Kidney capillary endothelial cell (primary cell): ENCODE measurements at places on chromosomes 7 and 10.

DNA sequence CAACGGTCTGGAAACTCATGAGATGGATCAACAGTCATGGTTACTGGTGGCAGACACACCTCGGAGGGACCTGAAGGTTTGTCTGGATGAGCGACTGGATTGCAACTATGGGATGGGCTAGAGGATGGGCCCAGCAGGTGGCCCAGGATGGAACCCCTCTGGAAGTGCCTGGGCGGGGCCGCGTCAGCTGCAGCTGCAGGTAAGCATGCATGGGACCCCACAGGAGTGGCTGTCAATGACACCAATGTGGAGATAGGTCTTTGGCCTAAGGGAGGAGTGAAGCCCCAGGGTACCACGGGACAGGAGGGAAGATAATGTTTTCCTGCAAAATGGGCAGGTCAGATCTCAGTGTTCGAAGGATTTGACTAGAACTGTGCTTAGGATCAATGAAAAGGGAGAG lies 103.4 kb downstream of the LANCL2 start:
- DNase-seq = no peak

DNA sequence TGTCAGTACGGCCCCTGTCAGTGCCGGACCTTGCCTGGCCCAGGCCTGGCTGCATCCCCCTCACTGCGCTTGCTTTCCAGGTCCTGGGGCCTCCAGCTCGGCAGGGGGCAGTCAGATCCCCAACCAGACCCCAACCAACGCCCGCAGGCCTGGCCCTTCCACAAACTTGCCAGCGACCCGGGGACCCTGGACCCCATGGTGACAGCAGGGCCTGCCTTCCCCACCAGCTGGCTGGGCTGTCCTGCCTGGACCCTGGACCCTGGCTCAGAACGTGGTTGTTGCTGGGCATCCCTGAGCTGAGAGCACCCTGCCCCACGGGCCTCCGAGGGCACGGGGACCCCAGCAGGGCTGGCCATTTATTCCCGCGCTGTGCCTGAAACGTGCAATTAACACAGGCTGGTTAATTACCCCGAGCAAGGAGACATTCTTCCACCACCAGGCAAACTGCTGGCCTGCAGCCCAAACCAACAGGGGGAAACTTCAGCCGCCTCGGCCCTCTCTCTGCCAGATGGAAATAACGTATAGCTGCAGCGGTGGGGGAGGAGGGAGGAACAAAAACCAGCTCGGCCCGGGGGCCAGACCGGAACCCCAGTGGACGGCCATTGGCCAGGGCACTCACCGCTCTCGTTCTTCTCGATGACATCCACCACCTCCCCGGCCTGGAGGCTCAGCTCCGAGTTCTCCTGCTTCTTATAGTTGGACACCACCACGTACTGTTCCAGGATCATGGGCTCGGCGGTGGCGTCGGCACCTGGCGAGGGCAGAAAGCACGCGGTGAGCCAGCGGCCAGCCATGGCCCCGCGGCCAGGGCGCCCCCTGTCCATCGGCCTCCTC lies 167.1 kb downstream of the NEURL1 start:
- no peak for DNase-seq

- peak; percentile 66 for DNase-seq
These were observed 32.0 kb downstream of the AUTS2 start for GRCh38 chr7:69630292-69630691.

DNA sequence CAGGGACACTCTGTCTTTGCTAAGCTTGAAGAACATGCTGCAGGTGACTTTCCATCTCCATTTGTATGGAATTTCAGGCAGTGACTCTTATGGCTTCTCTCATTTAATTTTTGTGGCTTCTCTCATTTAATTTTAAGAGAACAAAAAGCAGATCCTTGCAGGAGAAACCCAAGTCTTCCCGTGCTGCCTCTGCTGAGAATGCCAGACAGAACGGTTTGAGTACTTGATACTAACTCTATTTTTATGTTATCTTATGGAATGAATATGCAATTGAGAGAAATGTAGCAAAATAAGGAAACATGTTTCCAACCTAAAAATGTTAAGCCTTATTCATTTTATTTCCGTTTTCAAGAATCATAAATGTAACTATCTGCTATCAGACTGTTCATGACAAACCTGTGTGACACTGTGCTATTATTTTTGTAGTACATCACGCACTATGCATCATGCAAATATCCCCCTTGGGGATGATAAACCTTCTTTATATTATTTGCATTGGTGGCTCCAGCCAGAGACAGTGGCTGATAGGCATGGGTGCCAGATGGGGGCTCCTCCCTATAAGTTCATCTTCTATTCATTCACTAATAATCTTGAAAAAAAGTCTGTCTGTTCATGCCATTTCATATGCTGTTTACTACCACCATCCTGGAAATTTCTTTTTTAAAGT lies 6.9 kb upstream of the RAPGEF5 start:
- DNase-seq = no peak

- no peak for DNase-seq
These were observed 17.0 kb downstream of the COBL start for GRCh38 chr7:51299391-51300133.

GRCh38 chr10:95485056-95485844 lies 75.9 kb downstream of the SORBS1 start:
- peak; percentile 18 for DNase-seq

GRCh38 chr7:152959610-152960009 lies 200.1 kb downstream of the ACTR3B start:
- DNase-seq = no peak

DNA sequence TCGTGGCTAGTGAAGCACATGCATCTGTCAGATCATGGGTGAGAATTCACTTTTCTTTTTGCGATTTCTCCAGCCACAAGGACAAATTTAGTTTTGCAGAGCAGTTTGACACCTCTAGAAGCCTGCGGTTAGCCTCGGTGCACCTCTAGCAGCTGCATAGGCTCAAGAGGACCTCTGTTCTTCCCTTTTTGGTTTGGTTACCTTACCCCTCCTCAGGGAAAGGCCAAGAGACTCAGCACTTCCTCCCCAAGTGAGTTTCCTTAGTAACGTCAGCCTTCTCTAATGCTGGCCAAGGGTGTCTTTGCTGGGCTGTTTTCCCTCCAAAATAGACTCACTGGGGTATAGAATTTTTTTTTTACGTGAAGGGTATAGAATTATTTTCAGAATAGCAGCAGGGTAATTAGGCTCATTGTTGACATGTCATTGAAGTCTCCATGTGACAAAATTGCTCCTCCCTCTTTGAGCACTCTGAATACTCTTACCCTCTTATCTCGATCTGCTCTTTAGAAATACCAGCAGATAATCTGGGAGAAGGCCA lies 97.8 kb downstream of the AUTS2 start:
- no peak for DNase-seq

DNA sequence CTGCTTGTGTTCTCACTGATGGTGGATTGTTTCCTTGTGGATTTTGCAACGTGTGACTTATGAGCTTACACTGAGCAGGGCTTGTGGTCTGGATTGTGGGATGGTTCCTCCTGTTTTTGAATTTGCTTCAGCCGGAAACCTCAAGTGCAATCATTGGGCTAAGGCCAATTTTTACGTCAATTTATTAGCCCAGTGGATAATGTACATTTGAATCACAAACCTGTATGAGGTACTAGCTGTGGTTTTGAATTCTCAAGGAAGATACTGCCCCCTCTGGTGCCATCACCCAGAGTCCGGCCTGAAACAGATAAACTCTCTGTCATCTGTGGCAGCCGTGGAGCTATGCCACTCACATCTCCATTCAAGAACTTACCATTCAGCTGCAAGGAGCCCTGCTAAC lies 7.3 kb upstream of the ZNF777 start:
- no peak for DNase-seq

- DNase-seq = no peak
These were observed 141.6 kb downstream of the PRKAG2 start for GRCh38 chr7:151735186-151735850.

DNA sequence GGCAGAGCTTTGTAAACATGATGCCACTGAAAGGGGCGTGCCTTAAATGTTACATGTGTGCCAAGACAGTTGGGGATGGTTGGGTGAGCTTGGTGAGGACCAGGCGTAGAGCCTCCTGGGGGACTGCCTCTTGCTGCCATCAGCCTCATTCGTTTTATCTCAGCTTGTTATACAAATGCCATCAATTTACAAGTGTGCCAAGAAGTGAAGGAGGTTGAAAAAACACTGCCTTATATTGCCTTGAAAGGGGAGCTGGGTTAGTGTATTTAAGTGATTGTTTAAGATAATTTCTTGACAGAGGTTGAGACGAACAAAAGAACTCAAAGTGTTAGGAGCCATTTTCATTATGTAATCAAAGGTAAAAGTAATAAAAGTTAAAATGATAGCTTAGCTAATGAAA lies 354.7 kb downstream of the PHTF2 start:
- no peak for DNase-seq
